NCI-H524 (cell line): ENCODE measurements at places on chromosomes 12 and 14.

DNA sequence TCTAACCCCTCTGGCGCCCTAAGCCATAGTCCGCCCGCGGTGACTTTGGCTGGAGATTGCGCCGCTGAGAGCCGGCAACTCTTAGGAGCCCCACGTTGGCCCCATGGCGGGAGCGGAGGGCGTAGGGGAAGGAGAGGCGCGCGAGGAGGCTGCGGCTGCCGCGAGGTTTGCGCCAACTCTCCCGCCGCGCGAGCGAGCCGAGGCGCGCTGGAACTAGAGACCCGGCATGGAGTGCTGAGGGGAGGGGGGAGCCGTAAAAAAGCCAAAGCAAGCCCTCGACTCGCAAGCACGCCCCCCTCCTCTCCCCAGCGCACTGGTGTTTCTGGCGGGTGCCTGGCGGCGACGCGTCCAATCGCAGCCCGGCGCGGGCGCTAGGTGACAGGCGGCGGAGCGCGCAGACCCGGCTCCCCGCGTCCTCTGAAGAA lies at the start of gene SYT10:
Gene SYT10, minus strand, starts transcription at position 233 of the 425 bp plus-strand sequence. CDS start 297 bp downstream, outside the sequence.
- DNase-seq: peak; percentile 79

- DNase-seq: peak; percentile 92
Observed at GRCh38 chr12:13093848-13094220, 9.6 kb downstream of the GSG1 start.

DNA sequence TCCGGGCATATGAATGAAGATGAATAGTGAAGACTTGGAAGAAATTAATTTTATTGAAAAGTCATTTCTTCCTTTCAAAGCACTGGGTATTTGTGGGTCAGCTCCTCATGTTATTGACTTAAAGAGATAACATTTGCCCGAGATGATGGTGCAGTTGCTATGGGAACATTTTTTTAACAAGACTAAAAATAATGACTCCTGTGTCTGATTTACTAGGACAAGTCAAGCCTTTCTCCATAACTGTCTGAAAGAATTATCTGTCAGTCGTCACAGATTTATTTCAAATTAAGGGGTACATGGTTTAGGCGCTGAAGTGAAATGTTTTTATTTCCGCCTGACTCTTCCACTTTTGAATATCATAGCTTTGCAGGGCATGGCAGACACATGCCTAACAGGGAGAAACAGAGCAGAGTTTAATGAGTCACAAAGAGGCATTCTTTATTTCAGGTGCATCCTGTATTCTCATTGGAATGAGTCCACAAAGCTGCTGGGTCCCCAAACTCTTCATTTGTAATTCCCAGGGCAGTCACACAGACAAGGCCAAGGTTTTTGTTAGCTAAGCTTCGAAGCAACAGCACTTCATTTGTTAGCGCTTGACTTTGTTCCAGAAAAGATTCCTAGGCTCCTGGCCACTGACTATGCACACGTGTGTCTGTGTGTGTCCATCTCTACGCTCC lies 4.3 kb upstream of the GPHB5 start:
- DNase-seq: no peak

GRCh38 chr12:2111826-2112225 lies 59.0 kb downstream of the CACNA1C start:
- DNase-seq: peak; percentile 7

GRCh38 chr14:68679746-68680467 lies 113.0 kb downstream of the ZFP36L1 start:
- DNase-seq: no peak

DNA sequence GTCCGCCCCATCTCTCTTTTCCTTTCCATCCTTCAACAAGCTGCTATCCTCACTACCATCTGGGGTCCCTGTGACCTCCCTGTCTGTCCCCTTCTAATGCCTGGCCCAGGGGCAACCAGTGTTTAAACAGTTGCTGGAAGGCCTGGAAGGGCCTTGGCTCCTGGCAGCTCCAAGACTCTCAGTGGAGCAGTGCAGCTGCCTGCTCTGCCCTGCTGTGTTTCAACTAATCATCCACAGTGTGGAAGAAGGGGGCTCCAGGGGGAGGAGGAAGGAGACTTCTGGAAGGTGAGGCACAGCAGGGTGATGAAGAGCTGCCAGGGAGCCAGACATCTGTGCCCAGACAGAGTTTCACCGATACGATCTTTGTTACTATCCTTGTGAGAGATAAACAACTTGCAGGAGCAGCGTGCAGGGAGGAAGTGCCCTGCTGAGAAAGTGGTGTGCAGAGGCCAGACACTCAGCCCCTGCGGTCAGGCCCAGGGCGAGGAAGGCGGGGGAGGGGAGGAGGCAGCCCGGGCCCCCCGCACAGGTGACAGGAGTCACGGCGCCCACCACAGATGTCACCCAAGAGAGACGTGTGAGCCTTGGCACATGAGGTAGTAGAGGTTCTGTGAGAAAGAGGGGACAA lies 1061.8 kb downstream of the BCL11B start:
- no peak for DNase-seq

DNA sequence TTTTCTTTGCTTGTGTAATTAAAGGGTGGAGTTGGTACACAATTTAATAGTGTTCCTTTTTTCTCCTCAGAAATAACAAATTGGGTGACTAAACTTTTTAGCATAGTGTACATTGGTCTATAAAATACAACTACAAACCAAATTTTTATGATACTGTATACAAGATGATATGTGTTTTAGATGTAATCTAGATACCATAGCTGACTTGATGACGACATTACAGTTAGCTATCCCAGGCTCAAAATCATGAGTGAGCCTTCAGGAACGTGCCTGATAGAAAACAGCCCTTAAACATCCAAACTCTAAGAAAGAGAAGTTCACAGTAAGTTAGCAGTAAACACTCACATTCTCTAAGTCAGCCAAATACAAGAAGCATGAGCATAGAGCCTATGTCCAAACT lies 99.0 kb upstream of the SSTR1 start:
- no peak for DNase-seq

DNA sequence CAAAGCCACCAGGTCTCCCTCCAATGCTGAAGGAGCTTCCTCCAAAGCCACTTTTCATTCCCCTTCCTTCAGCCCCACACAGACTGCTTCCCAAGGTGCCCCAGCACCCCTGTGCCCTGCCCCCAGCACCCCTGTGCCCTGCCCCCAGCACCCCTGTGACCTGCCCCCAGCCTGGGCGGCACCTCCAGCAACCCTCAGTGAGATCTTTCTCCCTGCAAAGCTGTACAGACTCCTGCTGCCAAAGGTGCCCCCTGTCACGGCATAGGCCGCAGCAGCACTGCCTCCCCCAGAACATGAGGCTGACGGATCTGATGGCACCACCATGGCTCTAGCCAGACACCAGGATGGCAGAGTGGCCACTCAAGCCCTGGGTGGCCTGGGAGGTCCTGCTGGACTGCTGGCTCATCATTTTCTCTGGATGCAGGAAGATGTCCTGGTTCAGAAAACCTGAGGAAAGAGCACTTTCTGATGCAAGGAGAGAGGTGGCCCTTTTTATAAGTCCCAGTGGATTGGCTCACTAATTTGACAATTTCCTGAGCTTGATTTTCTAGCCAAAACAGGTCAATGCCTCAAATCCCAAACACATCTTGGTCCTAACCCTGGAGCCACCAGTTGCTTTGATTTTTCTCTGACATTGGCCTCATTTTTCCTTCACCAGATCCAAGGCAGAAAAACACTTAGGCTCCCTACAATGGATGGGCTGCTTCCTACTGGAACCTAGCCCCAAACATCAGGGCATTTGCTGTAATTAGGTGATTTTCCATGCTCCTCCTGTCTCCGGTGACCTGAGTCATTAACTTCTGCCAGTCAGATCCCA lies 32.7 kb upstream of the KRT77 start:
- no peak for DNase-seq

GRCh38 chr12:128026696-128027574 lies 240.0 kb upstream of the TMEM132C start:
- DNase-seq: no peak

- DNase-seq: no peak
Observed at GRCh38 chr12:108318472-108319275, 20.4 kb downstream of the CMKLR1 start.

- peak; percentile 97 for DNase-seq
Observed at GRCh38 chr14:105074601-105075053, 9.4 kb upstream of the GPR132 start.

GRCh38 chr12:119936705-119937311 lies 52.2 kb upstream of the BICDL1 start:
- no peak for DNase-seq

DNA sequence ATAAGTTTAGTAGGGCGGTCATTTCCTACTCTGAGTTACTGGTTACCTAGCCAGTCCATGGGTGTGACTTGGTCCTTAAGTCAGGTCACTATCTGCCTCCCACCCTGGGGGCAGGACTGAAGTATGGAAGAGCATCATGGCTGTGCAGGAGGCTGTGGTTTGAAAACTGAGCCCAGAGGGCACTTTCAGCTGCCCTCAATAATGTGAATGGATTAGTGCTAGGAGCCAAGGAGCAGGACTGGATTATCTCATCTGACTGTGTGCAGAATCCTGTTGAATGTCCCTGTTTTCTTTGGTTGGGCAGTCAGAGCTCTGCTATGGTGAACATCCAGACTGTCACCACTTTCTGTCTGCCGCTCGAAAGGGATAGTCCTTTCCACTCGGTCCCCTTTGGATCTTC lies 1.6 kb downstream of the ATXN7L3B start:
- peak; percentile 5 for DNase-seq

DNA sequence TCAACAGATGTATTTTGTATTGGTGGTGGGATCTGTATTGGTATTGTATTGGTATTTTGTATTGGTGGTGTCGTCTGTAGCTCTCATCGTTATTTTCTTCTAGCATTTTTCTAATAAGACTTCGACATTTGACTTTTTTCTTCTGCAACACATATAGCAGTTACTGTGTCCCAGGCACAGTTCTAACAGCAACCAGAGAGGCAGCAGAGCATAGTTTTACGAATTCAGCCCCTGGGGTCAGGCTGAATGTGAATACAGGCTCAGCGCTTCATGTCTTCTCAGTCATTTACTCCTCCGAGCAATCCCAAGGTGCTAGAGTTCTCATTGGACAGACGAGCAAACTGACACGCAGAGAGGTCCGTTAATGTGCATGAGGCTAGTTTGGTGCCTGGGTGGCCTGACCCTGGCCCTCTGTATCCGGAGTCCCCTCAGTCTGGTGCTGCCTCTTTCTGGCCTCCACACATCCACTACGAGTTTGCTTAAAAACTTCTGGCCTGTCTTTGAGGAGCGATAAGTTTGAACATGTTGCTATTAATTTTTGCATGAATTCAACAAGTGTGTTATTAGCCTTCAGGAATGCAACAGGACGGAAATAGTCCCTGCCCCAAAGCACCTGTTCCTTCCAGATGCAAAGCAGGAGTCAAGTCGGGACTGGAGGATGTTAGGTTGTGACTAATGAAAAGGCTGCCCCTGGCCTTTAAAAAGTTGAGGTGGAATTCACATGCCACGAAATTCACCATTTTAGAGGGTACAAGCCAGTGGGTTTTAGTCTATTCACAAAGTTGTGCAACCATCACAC lies 87.0 kb downstream of the GLT1D1 start:
- DNase-seq: no peak

GRCh38 chr12:4115570-4115969 lies 158.0 kb upstream of the CCND2 start:
- no peak for DNase-seq

DNA sequence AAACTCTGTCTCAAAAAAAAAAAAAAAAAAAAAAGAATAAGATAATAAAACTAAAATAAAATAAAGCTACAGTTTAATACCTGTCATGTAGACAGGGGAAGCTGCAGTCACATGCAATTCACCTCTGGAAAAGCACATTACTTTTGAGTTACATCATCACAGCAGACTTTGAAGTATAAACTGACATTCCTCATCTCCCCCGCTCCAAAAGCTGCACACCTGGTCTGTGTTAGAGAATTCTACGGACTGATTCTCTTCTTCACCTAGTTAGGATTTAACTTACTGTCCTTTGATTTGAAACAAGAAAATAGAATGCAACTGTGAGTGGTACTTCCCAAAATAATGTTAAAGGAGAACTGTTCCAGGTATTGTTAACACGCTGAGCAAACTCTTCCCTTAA lies 25.1 kb downstream of the SPPL3 start:
- DNase-seq: no peak
